ACHN (cell line): ENCODE measurements at places on chromosomes 3 and 15.

DNA sequence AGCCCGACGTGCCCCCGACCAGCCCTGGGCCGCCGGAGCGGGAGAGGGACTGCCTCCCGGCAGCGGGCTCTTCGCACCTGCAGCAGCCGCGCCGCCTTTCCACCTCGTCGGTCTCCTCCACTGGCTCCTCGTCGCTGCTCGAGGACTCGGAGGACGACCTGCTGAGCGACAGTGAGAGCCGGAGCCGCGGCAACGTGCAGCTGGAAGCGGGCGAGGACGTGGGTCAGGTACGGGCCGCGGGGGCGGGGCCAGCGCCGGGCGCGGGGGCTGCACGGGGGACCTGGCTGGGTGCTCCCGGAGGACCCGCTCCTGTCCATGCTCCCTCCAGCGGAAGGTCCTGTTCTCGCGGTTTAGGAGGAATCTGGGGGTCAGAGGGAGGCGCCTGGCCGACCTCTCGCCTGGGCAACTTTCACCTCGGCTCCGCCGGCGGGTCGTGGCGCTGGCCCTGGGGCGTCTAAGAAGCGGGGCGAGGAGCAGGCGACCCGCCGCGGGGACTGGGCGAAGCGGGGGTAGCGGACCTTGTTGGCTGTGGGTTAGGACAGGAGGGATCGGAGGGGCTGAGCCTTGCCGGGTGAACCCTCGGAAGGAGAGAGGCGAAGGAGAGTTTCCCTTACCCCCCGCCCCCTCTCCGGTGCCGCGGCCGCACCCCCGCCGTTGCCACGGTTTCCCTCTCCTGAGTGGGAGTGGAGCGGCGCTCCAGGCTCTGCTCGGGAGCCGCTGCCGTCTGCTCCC is 682 bp downstream of the ITPKA start:
- DNase-seq, result peak; percentile 3

- no peak for DNase-seq
These were observed 86.3 kb downstream of the ARNT2 start for GRCh38 chr15:80490431-80490990.

- DNase-seq, result peak; percentile 3
These were observed 37.2 kb upstream of the THBS1 start for GRCh38 chr15:39543651-39544050.

DNA sequence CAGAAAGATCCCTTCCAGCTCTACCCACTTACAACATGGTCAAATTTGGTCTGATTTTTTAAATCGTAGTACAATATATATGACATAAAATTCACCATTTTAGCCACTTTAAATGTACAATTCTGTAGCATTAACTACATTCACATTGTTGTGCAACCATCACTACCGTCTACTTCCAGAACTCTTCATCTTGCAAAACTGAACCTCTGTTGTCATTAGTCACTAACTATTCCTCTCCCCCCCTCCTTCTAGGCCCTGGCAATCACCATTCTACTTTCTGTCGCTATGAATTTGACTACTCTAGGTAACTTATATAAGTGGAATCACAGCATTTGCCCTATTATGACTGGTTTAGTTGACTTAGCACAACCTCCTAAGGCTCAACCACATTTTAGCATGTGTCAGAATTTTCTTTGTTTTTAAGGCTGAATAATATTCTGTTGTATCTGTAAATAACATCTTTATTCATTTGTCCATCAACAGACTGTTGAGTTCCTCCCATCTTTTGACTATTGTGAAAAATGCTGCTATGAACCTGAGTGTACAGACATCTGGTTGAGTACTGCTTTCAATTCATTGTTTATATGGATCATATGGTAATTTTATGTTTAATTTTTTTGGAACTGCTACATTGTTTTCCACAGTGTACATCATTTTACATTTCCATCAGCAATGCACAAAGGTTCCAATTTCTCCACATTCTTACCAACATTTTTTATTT is 35.5 kb upstream of the CCR2 start:
- DNase-seq, result no peak

DNA sequence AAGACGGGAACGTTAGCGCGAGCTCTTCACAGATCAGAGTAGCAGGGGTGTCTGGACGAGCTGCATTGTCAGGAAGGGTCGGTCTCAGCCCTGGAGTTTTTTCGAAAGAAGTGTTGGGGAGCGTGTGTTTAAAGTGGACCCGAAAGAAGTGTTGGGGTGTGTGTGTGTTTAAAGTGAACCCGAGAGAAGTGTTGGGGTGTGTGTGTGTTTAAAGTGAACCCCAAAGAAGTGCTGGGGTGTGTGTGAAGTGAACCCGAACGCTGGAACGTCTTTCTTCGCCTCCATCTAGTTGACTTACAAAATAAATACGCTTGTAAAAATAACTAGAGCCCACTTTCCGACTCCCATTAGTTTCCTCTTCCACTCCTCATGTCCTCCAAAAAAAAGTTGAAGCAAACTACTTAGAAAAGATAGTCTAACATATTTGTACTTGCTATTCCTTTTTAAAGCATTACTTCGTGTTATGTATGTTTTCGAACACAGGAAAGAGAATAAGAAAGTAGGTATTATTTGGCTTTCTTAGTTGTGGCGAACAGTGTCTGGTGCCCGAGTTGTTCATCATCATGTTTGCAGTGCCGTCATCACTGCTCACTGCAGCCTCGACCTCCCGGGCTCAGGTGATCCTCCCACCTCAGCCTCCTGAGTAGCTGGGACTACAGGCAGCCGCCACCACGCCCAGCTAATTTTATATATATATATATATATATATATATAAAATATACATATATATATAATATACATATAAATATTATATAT is 1.0 kb downstream of the LRCH3 start:
- DNase-seq, result peak; percentile 35

DNA sequence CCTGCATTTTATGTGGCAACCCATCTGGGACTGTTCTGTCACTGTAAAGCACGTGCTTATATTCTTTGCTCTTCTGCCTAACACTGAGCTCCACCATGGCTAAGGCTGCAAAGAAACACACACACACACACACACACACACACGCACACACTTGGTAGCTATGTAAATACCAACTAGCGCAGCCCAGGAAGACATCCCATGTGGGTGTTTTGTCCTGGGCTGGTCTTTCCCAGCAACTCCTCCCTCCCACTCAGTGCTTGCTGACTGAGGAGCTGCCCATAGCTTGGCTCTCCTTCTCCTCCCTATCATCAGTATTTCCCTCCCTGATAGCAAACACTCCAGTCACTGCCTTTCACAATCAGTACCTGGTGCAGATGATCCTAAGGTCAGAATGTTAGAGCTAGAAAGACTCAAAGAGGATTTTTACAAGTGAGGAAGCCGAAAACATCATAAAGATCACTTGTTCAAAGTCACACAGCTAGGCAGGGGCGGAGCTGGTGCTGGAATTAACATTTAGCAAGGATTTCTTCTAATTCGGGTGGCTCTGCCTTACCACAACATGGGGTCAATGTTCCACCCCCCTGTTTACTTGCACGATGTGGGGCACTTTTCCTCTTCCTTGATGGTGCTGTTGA is 377.1 kb upstream of the TBL1XR1 start:
- no peak for DNase-seq

- DNase-seq, result no peak
These were observed 10.3 kb downstream of the SKIL start for GRCh38 chr3:170367797-170368196.

- peak; percentile 42 for DNase-seq
These were observed at the start of gene UTS2B for GRCh38 chr3:191329654-191330529. UTS2B (minus strand) TSS chr3:191330526; CDS start chr3:191282189, 48,337 bp downstream.
